CD8-positive, alpha-beta memory T cell (primary cell): ENCODE measurements at places on chromosomes 11 and 22. TPM values are rescaled to one million over a fixed set of nuclear protein-coding genes. Genes with fewer than 3 reads are reported as not detected.

- no peaks in the 10 kb centered on the region for H3K27me3 ChIP-seq
- no peak overlapping the region for H3K27ac ChIP-seq
- H3K4me3 ChIP-seq = no peak overlapping the region
- DNase-seq = no peak
Measured at GRCh38 chr22:17973217-17973616, 51.1 kb downstream of the MICAL3 start.

- no peak overlapping the region for H3K4me3 ChIP-seq
- DNase-seq = no peak
- H3K36me3 ChIP-seq = no peaks in the 10 kb centered on the region
- H3K27me3 ChIP-seq = no peaks in the 10 kb centered on the region
- no peak overlapping the region for H3K27ac ChIP-seq
Measured at GRCh38 chr11:116827461-116827860, 2.2 kb upstream of the APOC3 start.

DNA sequence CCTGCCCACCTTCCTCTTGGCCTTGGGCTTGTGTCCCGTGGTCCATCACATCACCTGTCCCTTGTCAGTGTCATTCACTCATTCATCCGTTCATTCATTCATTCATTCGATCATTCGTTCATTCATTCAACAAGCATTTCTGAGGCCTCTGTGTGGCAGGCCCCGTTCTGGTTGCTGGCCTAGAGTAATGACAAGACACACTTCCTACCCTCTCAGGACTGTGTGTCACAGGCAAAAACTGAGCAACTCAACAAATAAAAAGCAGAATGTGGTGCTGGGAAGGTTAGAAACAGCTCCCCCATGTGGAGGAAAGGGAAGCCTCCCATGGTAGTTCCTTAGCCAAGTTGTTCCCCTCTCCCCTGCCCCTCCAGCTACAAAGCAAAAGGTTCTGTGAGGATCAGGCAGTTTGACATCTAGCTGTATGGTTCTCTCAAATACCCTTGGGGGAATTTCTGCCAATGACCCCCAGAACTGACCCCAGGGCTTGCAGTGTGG is 1.6 kb upstream of the OMP start:
- H3K4me3 ChIP-seq = no peak overlapping the region
- H3K27me3 ChIP-seq = no peaks in the 10 kb centered on the region
- DNase-seq = no peak
- no peaks in the 10 kb centered on the region for H3K4me1 ChIP-seq
- no peaks in the 10 kb centered on the region for H3K36me3 ChIP-seq

DNA sequence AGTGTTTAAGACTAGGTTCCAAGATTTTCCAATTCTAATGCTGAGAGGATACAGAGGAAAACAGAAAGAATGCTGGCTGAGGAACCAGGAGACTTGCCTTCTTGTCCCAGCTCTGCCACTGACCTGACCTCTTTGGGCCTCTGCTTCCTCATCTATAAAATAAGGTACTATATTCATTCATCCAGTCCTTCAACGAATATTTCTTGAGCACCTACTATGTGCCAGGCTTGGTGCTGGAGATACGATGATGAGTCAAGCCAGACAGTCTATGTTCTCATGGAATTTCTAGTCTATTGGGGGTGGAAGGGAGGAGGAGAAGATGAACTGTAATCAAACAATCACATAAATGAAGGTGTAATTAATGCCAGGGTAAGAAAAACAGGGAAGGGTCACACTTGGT is 27.8 kb upstream of the UPB1 start:
- no peak overlapping the region for H3K4me3 ChIP-seq
- no peaks in the 10 kb centered on the region for H3K36me3 ChIP-seq
- no peak for DNase-seq
- peaks cover 5% of the 10 kb centered on the region for H3K4me1 ChIP-seq

DNA sequence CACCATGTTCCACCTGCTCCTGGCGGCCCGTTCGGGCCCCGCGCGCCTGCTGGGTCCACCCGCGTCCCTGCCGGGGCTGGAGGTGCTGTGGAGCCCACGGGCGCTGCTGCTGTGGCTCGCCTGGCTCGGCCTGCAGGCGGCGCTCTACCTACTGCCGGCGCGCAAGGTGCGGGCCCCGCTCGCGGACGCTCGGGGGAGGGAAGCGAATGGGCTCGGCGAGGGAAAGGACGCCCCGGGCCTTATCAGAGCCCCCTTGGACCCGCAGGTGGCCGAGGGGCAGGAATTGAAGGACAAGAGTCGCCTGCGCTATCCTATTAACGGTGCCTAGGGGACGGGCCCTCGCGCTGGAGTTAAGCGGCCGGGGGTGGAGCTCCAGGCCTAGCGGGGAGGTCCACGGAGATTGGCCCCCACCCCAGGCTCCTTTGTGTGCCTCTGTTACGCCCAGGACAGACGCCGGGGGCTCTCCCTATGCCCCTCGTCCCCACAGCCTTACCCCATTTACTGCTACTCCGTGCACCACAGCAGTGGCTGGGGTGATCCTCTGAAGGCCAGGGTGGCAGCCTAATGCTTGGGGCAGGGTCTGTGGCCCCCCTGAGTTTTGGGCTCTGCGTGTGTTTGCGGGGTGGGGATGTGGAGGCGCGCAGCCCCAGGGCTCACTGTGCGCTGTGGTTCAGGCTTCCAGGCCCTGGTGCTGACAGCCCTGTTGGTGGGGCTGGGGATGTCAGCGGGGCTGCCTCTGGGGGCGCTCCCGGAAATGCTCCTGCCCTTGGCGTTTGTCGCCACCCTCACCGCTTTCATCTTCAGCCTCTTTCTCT is 1.1 kb downstream of the TM7SF2 start:
- peak overlapping the region; percentile 65 for H3K27ac ChIP-seq
- H3K4me1 ChIP-seq = peaks cover 49% of the 10 kb centered on the region
- no peaks in the 10 kb centered on the region for H3K27me3 ChIP-seq
- peaks cover 17% of the 10 kb centered on the region for H3K36me3 ChIP-seq

DNA sequence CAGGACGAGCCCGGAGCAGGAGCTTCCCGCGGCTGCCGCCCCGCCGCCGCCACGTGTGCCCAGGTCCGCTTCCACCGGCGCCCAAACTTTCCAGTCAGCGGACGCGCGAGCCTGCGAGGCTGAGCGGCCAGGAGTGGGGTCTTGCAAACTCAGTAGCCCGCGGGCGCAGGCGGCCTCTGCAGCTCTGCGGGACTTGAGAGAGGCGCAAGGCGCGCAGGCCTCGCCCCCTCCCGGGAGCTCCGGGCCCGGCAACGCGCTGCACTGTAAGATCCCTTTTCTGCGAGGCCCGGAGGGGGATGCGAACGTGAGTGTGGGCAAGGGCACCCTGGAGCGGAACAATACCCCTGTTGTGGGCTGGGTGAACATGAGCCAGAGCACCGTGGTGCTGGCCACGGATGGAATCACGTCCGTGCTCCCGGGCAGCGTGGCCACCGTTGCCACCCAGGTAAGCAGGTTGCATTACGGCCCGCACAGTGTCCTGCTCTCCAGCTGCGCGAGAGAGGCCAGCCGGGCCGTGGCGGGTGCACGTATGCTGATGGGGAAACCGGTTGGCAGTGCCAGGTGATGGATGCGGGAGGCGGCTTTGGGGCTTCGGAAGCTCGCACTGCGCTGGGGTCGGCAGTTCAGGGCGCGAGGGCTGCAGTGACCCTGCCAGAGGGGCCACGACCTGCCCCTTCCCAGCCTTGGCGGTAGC is 2.0 kb downstream of the SLC6A5 start:
- H3K27ac ChIP-seq = no peak overlapping the region
- H3K4me3 ChIP-seq = no peak overlapping the region
- H3K27me3 ChIP-seq = peaks cover 57% of the 10 kb centered on the region
- DNase-seq = no peak
- no peaks in the 10 kb centered on the region for H3K4me1 ChIP-seq

DNA sequence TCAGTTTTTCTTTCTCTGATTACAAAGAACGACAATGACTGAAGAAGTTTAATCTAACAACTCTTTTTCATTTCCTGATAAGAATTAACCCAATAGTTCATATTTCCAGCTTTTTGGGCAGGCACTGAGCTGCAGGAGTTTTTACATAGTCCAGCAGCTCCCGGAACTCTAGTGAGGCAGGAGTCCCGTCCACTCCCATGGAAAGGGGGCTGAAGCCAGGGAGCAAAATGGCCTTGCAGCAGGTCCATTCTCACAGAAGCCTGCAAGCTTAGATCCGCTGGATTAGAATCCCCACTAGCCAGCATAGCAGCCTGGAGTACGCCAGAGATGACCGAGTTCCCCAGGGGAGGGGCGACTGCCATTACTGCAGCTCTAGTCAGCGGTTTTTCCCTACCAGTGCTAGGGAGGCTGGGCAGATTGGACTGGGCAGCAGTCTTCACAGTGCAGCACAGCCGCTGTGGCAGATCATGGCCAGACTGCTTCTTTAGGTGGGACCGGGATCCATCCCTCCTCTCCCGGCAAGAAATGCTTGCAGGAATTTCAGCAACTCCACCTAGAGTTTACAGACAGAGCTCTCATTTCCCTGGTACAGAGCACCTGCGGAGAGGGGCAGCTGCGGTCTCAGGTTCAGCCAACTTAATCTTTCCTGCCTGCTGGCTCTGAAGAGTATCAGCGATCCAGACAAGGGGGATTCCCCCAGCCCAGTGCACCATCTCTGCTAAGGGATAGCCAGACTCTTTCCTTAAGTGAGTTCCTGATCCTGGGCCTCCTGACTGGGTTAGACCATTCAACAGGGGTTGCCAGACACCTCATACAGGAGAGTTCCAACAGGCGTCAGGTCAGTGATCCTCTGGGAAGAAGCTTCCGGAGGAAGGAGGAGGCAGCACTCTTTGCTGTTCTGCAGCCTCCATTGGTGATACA is 742 bp upstream of the CASP4 start:
- no peak for DNase-seq
- H3K27ac ChIP-seq = peak overlapping the region; percentile 70
- H3K4me3 ChIP-seq = peak overlapping the region; percentile 82
- peaks cover 26% of the 10 kb centered on the region for H3K4me1 ChIP-seq
- no peaks in the 10 kb centered on the region for H3K36me3 ChIP-seq
- H3K27me3 ChIP-seq = no peaks in the 10 kb centered on the region

GRCh38 chr11:114075891-114076441 is 16.5 kb downstream of the ZBTB16 start:
- no peaks in the 10 kb centered on the region for H3K27me3 ChIP-seq
- H3K4me1 ChIP-seq = peaks cover 54% of the 10 kb centered on the region
- DNase-seq = no peak
- no peak overlapping the region for H3K27ac ChIP-seq
- H3K4me3 ChIP-seq = no peak overlapping the region

DNA sequence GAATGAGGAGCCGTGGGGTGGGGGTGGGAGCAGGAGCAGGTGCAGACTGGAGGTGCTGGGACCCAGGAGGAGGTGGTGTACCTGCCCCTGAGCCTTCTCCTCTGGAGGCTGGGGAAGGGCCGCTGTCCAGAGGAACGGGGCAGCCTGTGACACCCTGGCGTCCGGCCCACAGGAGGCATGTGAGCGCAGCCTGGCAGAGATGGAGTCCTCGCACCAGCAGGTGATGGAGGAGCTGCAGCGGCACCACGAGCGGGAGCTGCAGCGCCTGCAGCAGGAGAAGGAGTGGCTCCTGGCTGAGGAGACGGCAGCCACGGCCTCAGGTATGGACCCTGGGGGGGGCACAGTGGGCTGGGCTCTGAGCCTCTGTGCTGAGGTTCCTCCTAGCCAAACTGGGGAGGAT is 42.2 kb upstream of the GCAT start:
- H3K4me1 ChIP-seq = no peaks in the 10 kb centered on the region
- no peak overlapping the region for H3K4me3 ChIP-seq
- no peaks in the 10 kb centered on the region for H3K27me3 ChIP-seq
- H3K36me3 ChIP-seq = peaks cover 6% of the 10 kb centered on the region

The CAVIN3 gene
- polyA plus RNA-seq = not detected

The TEX12 gene
- polyA plus RNA-seq = not detected

The MCAM gene
- 1.6 TPM for polyA plus RNA-seq

The KCTD14 gene
- 0.20 TPM for polyA plus RNA-seq
